CD4-positive, alpha-beta T cell (primary cell): ENCODE measurements at places on chromosomes 2 and 18. TPM values are rescaled to one million over a fixed set of nuclear protein-coding genes. Genes with fewer than 3 reads are reported as not detected.
A peak's percentile ranks its signal among the peaks of the same experiment; 100 is the strongest.

- H3K27me3 ChIP-seq: no peaks in the 10 kb centered on the region
- no peaks in the 10 kb centered on the region for H3K36me3 ChIP-seq
- H3K27ac ChIP-seq: no peak overlapping the region
Observed at GRCh38 chr2:156800781-156801361, 364.7 kb downstream of the GPD2 start.

GRCh38 chr2:197251576-197251975 lies 59.0 kb downstream of the ANKRD44 start:
- no peaks in the 10 kb centered on the region for H3K27me3 ChIP-seq
- H3K4me3 ChIP-seq: no peak overlapping the region
- H3K4me1 ChIP-seq: peaks cover 57% of the 10 kb centered on the region
- peaks cover 20% of the 10 kb centered on the region for H3K36me3 ChIP-seq
- no peak for DNase-seq
- H3K27ac ChIP-seq: no peak overlapping the region

- no peak for DNase-seq
- H3K4me3 ChIP-seq: no peak within 1 kb of the TSS
- no peaks in the 10 kb centered on the region for H3K4me1 ChIP-seq
- peaks cover 3% of the 10 kb centered on the region for H3K27me3 ChIP-seq
- no peak within 1 kb of the TSS for H3K27ac ChIP-seq
- no peaks in the 10 kb centered on the region for H3K36me3 ChIP-seq
Observed at GRCh38 chr2:27275211-27276150, at the start of gene DNAJC5G. Gene DNAJC5G, plus strand, starts transcription at chr2:27275433. Its CDS starts 1,296 bp downstream, at chr2:27276729.

GRCh38 chr2:109644571-109645275 lies 30.6 kb downstream of the SOWAHC start:
- H3K4me1 ChIP-seq: no peaks in the 10 kb centered on the region
- no peaks in the 10 kb centered on the region for H3K36me3 ChIP-seq
- no peak for DNase-seq
- H3K27ac ChIP-seq: no peak overlapping the region
- no peak overlapping the region for H3K4me3 ChIP-seq

- no peaks in the 10 kb centered on the region for H3K36me3 ChIP-seq
- H3K4me3 ChIP-seq: no peak overlapping the region
- DNase-seq: no peak
- no peaks in the 10 kb centered on the region for H3K27me3 ChIP-seq
- no peak overlapping the region for H3K27ac ChIP-seq
Observed at GRCh38 chr2:121197369-121198091, 87.5 kb downstream of the TFCP2L1 start.

DNA sequence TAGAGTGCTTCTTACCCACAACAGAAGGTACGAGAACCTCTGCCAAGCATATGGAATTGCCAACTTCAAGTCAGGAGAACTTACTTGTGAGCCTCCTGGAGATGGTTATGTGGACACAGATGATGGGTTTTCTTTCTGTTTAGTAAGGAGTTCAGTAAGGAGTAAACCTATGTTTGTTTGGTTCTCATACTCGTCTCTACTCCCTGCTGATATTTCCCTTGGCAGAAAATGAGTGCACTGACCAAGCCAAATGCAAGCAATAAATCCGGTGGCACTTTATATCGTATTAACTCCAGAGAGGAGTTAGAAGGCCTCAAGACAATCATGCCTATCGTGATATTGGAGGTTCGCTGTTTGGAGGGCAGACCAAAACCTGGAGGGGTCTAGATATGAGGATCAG lies 83.2 kb upstream of the CYP1B1 start:
- H3K27me3 ChIP-seq: peaks cover 7% of the 10 kb centered on the region
- H3K36me3 ChIP-seq: no peaks in the 10 kb centered on the region
- no peak overlapping the region for H3K27ac ChIP-seq
- H3K4me3 ChIP-seq: no peak overlapping the region

- no peak overlapping the region for H3K4me3 ChIP-seq
- no peak for DNase-seq
- H3K27ac ChIP-seq: no peak overlapping the region
- no peaks in the 10 kb centered on the region for H3K27me3 ChIP-seq
- H3K4me1 ChIP-seq: peaks cover 71% of the 10 kb centered on the region
Observed at GRCh38 chr2:70111752-70112591, 24.7 kb downstream of the PCBP1 start.

GRCh38 chr2:180159921-180160320 lies 152.8 kb upstream of the CWC22 start:
- no peaks in the 10 kb centered on the region for H3K27me3 ChIP-seq
- H3K4me3 ChIP-seq: no peak overlapping the region
- H3K4me1 ChIP-seq: no peaks in the 10 kb centered on the region
- no peaks in the 10 kb centered on the region for H3K36me3 ChIP-seq
- DNase-seq: no peak
- H3K27ac ChIP-seq: no peak overlapping the region

- H3K27me3 ChIP-seq: peaks cover 11% of the 10 kb centered on the region
- no peak within 1 kb of the TSS for H3K4me3 ChIP-seq
- no peak within 1 kb of the TSS for H3K27ac ChIP-seq
- H3K36me3 ChIP-seq: no peaks in the 10 kb centered on the region
Observed at GRCh38 chr18:72544092-72544886, at the start of gene CBLN2. Gene CBLN2, minus strand, starts transcription at chr18:72544342. Its CDS starts 2,182 bp downstream, at chr18:72542160.

DNA sequence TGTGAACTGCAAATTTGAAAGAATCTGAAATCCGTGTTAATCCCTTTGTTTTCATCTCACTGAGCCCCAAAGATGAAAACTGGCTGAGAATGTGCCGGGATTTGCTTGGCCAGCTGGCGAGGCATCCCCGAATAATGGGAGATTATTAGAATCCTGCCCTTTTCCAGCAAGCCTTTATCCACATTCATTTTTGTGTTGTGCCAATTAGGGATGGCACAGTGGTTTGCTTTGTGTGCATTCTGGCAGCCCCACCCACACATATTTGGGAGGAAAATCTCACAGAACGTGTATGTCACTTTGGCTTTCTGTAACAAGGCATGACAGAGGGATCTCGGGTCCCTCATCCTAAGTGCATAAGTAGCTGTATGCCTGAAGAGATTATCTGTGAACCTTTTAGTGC lies 405.8 kb upstream of the FAM98A start:
- no peak overlapping the region for H3K27ac ChIP-seq
- no peak overlapping the region for H3K4me3 ChIP-seq
- no peak for DNase-seq

DNA sequence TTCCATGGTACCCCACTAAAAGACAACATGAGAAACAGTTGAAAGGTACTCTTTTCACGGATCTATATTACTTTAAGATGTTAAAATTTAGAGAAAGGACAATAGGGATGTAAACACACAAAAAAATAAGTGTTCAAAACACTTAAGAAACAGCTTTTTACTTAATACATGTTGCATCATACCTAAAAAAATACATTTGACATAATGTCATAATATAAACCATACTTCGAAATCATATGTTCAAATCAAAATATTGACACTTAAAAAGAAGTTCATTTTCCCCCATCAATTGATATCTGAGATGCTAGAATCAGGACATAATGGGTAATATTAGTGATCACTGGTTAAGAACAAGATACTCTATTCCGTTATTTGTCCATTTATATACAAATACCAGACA lies 124.9 kb downstream of the GRB14 start:
- H3K4me3 ChIP-seq: no peak overlapping the region
- DNase-seq: no peak
- H3K4me1 ChIP-seq: no peaks in the 10 kb centered on the region
- H3K36me3 ChIP-seq: no peaks in the 10 kb centered on the region

DNA sequence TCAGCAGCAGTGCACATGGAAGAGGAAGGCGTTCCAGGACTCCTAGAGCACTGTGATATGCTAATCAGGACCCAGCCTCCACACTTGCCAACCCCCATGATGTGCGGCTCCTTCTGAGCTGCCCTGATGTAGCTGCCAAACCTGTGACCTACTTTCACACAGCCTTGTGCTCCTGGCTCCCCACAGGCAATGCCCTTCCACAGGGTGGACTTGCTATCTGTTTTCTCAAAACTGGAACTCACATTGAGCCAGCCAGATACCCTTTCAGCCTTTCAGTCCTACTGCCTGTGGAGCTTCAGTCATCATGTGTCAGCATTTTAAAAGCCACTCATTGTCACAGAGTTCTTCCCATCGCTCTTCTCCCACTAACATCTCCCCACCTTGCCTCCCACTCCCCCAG lies 181.6 kb downstream of the AFF3 start:
- no peaks in the 10 kb centered on the region for H3K4me1 ChIP-seq
- H3K4me3 ChIP-seq: no peak overlapping the region
- H3K27ac ChIP-seq: no peak overlapping the region
- H3K27me3 ChIP-seq: no peaks in the 10 kb centered on the region
- DNase-seq: no peak

DNA sequence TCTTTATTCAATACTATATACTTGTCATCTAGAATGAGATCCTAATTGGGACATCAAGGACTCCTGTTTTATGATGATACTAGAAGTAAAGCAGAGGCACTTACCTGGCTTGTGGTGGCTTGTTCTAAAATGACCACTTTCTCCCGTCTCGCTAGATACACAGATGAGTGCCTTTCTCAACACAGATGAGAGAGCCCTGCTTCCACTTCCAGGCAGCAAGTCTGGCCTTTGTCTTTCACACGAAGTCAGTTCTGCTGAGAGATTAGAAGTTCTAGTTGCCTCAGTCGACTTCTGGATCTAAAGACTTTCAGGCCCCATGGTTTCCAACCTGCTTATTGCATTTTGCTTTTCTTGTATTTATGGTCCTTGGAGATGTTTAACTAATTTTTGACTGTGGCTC lies 70.3 kb downstream of the PPP1R1C start:
- DNase-seq: no peak
- peaks cover 8% of the 10 kb centered on the region for H3K27me3 ChIP-seq
- H3K4me1 ChIP-seq: no peaks in the 10 kb centered on the region
- no peak overlapping the region for H3K4me3 ChIP-seq
- no peaks in the 10 kb centered on the region for H3K36me3 ChIP-seq
- H3K27ac ChIP-seq: no peak overlapping the region

GRCh38 chr2:29187926-29188325 lies 72.7 kb downstream of the CLIP4 start:
- H3K27me3 ChIP-seq: no peaks in the 10 kb centered on the region
- peaks cover 4% of the 10 kb centered on the region for H3K4me1 ChIP-seq
- no peak for DNase-seq
- H3K36me3 ChIP-seq: peaks cover 13% of the 10 kb centered on the region

DNA sequence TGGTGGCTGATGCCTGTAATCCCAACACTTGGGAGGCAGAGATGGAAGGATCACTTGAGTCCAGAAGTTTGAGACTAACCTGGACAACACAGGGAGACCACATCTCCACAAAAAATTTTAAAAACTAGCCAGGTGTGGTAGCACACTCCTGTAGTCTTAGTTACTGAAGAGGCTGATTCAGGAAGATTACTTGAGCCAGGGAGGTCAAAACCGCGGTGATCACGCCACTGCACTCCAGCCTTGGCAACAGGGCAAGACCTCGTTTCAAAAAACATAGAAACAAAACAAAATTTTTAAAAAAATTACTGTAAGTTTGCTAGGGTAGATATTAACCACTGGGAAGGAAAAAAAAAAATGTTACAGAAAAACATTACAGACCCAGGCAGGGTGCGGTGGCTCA lies 5.8 kb downstream of the ATL2 start:
- H3K27ac ChIP-seq: no peak overlapping the region
- H3K27me3 ChIP-seq: no peaks in the 10 kb centered on the region
- no peak for DNase-seq
- H3K4me1 ChIP-seq: peaks cover 13% of the 10 kb centered on the region
- no peak overlapping the region for H3K4me3 ChIP-seq

GRCh38 chr18:67730886-67731285 lies 214.4 kb upstream of the DSEL start:
- DNase-seq: no peak
- no peak overlapping the region for H3K4me3 ChIP-seq
- no peaks in the 10 kb centered on the region for H3K27me3 ChIP-seq
- no peaks in the 10 kb centered on the region for H3K4me1 ChIP-seq
- H3K36me3 ChIP-seq: no peaks in the 10 kb centered on the region
- H3K27ac ChIP-seq: no peak overlapping the region

GRCh38 chr2:128578406-128579390 lies 260.0 kb upstream of the HS6ST1 start:
- H3K4me3 ChIP-seq: no peak overlapping the region
- DNase-seq: no peak
- H3K27me3 ChIP-seq: no peaks in the 10 kb centered on the region
- no peak overlapping the region for H3K27ac ChIP-seq
- no peaks in the 10 kb centered on the region for H3K36me3 ChIP-seq
- no peaks in the 10 kb centered on the region for H3K4me1 ChIP-seq

GRCh38 chr2:231343006-231343710 lies 52.4 kb upstream of the B3GNT7 start:
- no peaks in the 10 kb centered on the region for H3K36me3 ChIP-seq
- H3K4me1 ChIP-seq: no peaks in the 10 kb centered on the region
- no peak for DNase-seq

DNA sequence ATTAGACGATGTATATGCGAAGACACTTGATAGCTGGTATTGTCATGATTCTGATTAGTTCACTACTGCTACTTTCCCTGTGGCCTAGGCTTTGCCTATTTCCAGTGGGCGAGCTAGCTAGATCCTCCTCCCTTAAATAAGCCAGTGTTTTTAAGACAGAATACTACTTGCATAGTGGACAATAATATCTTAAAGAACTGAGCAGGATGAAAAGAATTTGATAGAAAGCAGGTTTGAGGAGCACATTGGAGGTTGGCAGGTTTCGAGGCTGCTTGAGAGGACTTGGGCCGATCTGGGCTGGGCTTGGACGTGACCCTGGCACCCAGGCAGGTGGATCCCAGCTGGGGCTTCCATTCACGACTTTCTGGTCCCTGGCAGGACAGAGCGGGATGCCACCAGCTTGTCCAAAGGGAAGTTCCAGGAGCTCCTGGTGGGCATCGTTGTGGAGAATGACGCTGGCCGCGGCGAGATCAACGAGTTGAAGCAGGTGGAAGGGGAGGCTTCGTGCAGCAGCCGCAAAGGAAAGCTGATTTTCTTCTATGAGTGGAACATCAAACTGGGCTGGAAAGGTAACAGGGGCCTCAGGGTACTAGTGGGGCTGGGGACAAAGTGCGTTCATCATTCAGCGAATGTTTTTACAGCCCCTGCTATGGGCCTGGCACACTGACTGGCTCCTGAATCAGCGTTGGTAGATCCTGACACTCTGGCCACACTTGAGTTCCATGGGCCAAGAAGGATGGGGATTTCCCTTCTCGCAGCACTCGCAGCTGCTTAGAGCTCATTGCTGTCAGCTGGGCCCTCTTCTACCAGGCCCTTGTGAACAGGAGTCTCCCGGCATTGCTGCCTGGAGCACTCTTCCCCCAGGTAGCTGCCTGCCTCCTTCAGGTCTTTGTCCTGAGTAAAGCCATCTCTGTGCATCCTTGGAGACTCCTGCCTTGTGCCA lies 16.9 kb downstream of the C2orf74 start:
- H3K4me3 ChIP-seq: peak overlapping the region; percentile 88
- peaks cover 62% of the 10 kb centered on the region for H3K4me1 ChIP-seq
- peak overlapping the region; percentile 91 for H3K27ac ChIP-seq
- H3K36me3 ChIP-seq: peaks cover 39% of the 10 kb centered on the region
- DNase-seq: no peak

ARL5A gene
- 20.5 TPM for total RNA-seq

TWIST2 gene
- not detected for total RNA-seq

ASPRV1 gene
- total RNA-seq: 0.96 TPM

TTN gene
- 27.5 TPM for total RNA-seq

KCNK3 gene
- total RNA-seq: not detected

FKBP1B gene
- not detected for total RNA-seq

CROCC2 gene
- total RNA-seq: not detected

KCNS3 gene
- not detected for total RNA-seq
